NCI-H526 treated with DMSO at 0.1 percent for 48 hours (cell line): ENCODE measurements at places on chromosomes 13 and 19.

- DNase-seq, result no peak
Measured at GRCh38 chr13:80604098-80604497, 263.2 kb upstream of the SPRY2 start.

- peak; percentile 66 for DNase-seq
Measured at GRCh38 chr13:112346173-112346898, 29.8 kb upstream of the SPACA7 start.

- DNase-seq, result no peak
Measured at GRCh38 chr13:100458673-100459072, 129.9 kb downstream of the GGACT start.

DNA sequence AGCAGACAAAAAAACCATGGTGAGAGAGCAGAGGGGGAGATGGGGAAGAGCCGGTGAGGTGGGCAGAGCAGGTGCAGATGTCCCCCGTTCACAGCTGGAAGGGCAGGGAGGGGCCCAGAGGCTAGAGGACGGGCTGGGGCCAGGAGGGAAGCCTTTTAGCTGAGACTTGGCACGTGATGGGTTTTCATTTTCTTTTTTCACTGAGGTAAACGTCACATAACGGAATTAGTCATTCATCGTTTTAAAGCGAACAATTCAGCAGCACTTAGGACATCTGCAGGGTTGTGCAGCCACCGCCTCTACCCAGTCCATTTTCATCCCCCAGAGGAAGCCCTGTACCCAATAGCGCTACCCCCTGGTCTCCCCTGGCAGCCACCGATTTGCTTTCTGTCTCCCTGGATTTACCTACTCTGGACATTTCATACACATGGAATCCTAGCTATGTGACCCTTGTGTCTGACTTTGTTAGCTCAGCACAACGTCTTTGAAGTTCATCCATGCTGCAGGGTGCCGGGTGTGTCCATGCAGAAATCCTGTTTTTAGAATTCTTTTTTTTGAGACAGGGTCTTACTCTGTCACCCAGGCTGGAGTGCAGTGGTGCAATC is 16.0 kb upstream of the EMC10 start:
- no peak for DNase-seq

DNA sequence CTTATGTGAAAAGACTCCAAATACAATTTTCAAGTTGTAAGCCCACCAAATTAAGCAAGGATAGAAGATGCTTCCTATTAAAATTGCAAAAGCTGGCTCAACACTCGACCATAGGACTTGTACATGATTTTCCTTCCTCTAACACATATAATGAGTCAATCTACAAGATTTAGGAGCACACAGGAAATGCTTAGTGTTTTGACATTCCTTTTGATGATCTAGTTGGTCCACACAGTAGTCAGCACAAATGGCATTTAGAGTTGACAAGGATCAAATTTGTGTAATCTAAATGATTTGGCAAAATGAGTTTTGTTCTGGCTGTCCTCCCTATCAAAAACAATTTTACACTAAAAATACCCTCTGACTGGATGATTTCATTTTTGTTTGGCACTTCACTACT is 340.2 kb downstream of the DIAPH3 start:
- no peak for DNase-seq

DNA sequence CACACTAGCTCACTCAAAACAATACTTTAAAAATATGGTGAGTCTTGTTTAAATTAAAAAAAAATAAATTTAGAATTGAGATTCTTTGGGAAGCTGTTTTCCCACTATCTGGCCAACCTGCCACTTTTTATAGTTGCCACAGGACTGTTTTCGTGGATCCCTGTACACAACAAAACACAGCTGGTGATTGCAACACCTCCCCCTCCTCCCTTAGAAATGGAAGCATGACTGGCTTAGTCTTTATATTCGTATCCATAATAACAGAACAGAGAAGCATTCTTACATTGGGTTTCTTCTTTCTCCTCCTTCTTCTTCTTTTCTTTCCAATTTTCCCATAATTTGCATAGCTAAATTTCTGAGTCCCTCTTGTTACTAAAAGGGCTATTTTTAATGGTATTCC is 79.5 kb upstream of the GJB6 start:
- no peak for DNase-seq

GRCh38 chr13:100537951-100538462 is 50.6 kb downstream of the GGACT start:
- no peak for DNase-seq

GRCh38 chr19:27773318-27774094 is 1439.4 kb downstream of the UQCRFS1 start:
- DNase-seq, result no peak
